Right renal cortex interstitium (tissue), 3 donors: ENCODE measurements at places on chromosomes 1 and 21.

- DNase-seq = no peak
Observed at GRCh38 chr1:117615474-117615873, 9.6 kb downstream of the TENT5C start.

DNA sequence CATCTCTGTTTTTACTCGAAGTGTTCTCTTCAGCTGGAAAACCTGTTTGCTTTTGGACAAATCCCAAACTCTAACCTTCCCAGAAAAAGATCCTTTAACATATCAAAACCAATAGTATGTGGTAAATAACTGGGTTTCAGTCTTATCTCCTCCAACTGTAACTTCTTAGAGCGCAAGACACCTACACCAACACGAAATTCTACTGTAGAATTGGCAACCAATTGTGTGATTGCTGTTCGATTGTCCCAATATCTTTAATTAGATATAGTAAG lies 5.8 kb upstream of the MPZL1 start:
- no peak for DNase-seq

DNA sequence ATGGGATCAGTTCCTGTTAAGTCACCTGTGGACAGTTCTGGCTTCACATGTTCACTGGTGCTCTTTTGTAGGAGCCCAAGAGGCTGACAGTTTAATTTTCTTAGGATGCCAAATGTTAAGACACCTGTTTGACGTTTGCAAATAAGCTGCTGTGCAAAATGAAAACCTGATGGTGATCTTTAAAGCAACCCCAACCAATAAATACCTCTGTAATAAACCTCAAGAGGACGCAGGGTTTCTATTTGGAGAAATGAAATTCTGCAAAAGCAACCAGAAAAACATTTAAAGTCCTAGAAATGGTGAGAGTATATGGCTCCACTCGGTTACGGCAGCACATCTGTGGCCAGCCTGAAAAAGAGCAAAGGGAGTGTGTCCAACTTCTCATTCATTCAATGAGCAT lies 5.7 kb upstream of the RHEX start:
- no peak for DNase-seq

- no peak for DNase-seq
Observed at GRCh38 chr1:23524716-23525401, 6.2 kb downstream of the E2F2 start.

GRCh38 chr1:56266359-56266758 lies 313.0 kb downstream of the PLPP3 start:
- DNase-seq = no peak

- no peak for DNase-seq
Observed at GRCh38 chr1:22331618-22332423, 119.8 kb upstream of the ZBTB40 start.

DNA sequence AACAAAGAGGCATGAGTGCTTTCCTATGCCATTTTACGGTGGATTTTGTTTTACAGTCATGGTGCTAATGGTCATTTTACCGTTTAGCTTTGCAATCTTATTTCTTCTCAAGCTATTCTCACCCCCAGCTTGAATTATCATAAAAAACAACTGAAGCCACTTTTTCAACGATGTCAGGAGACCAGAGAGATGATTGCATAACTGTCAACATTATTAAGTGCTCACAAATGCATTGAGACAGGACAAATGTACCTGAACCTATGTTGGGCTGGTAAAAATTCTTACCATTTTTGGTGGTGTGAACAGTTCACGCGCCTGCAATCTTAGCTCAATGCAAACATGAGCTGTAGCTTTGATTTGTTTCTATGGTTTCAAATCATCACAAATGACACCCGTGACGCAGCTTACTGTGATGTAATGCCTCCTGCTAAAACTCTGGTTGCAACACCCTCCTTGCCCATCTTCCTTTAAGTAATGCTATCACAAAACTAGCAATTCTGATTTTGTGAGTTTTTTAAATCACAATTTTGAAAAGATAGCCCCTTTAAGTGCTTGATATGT lies 104.4 kb downstream of the UCHL5 start:
- DNase-seq = no peak

DNA sequence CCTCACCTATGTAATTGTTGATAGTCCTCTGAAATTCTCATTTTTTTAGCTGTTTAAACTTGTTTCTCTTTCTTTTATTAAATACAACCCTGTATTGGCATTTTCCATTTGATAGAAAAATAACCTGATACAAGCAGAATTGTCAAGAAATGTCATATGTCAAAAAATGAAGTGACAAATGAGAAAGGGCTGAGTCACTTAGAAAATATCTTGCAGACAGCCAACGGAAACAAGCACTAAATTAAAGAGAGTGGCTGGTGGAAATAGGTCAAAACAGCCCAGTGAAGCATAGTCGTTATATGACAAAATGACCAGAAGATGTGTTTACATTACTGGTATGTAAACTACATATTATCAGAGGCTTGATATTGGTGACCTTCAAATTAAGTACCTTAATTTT lies 484.4 kb downstream of the PLA2G4A start:
- no peak for DNase-seq

DNA sequence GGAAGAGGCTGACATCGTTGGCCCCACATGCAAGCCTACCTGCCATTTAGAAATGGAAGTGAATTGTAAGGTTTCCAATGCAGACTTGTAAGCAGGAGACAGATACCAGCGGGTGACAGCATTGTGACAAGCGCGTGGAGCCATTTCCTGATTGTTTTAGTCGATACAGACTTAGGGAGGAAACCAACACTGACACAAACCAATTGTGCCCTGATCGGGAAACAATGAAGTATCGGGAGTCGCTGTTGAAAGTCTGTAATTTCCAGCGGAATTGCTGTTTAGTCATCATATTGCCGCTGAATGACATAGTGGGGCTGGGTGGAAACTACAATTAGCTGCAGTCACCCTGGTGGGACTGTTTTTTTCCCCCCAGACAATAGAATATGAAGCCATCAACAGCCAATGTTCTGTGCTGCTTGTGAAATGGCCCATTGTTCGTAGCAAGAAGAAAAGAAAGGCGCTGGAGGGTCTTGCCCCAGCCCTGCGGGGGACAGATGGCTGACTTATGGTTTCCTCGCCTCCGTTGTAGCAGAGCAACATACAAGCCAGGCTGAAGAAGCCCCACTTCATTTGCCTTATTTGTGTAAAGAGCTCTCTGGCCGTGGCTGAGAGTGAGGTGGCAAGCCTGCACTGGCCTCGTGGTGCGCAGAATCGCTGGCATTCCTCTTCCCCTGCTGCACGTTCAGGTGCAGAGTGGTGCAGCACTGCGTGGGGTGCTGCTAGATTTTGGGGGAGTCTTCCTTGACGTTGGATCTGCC lies 462.7 kb downstream of the CAMTA1 start:
- DNase-seq = no peak

- DNase-seq = no peak
Observed at GRCh38 chr1:30627206-30627605, 96.2 kb downstream of the MATN1 start.

- no peak for DNase-seq
Observed at GRCh38 chr21:38989745-38990423, 184.2 kb downstream of the ETS2 start.

- DNase-seq = no peak
Observed at GRCh38 chr1:157069601-157070000, 24.1 kb upstream of the ARHGEF11 start.

- DNase-seq = no peak
Observed at GRCh38 chr1:45364294-45364693, 24.1 kb upstream of the MUTYH start.

DNA sequence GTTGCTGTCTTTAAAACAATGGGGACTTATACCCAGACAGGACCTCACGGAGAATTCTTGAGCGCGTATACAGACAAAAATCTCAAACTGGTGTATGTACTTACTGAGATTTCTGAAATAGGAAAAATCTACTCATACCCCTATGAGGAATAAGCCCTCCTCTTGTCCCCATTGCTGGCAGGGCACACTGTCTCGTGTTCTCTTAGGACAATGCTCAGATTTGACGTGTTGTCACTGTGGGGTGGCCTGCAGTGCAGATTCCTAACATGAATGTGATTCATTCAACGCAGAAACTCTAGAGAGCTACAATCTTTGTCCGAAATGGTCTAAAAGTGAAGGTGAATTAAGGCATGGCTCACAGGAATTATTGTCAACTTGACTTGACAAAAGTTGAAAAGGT lies 31.1 kb upstream of the PDE9A start:
- DNase-seq = no peak

DNA sequence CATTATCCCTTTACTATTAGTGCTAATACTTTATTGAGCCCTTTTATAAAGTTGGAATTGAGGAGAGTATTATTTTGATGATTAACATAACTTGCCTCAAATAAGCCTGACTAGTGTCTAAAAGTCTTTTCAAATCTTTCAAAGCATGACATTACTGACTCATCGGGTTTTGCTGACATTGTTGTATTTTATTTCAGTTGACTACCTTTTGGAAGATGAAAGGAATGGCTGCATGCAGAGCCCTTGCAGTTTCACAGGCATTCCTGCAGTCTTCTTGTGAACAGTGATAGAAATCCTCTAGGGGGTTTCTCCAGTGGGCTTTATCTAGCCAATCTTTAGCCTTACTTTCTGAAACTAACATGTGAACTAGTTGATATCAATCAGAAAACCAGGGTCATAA lies 43.0 kb upstream of the TMEM61 start:
- no peak for DNase-seq

GRCh38 chr1:195806060-195806459 lies 802.2 kb downstream of the KCNT2 start:
- no peak for DNase-seq

DNA sequence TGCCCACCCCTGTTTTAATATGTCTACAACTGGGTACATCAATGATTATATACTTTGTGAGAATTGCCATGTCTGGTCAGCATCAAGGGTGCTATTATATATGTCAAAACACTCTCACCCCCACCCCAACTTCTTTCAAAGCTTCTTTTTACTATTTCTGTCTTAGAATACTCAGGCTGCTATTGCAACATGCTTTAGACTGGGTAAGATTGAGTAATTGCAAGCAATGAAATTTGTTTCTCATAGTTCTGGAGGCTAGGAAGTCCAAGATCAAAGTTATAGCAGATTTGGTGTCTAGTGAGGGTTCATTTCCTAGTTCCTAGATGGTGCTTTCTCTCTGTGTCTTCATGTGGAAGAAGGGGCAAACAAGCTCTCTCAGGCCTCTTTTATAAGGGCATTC lies 100.5 kb upstream of the KCNK1 start:
- no peak for DNase-seq

GRCh38 chr1:172148707-172149106 lies 271.8 kb upstream of the C1orf105 start:
- no peak for DNase-seq

DNA sequence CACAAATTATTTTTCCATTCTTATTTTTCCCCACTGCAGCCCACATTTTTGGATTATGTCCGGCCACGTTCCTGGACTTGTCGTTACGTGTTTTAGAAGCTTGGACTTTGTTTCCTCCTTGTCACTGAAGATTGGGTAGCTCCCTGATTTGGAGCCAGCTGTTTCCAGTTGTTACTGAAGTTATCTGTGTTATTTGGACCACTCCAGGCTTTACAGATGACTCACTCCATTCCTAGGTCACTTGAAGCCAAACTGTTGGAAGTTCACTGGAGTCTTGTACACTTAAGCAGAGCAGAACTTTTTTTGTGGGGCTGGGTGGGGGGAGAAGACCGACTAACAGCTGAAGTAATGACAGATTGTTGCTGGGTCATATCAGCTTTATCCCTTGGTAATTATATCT lies 12.2 kb upstream of the AXDND1 start:
- DNase-seq = no peak

GRCh38 chr1:248841702-248842395 lies 3.8 kb downstream of the ZNF672 start:
- no peak for DNase-seq

DNA sequence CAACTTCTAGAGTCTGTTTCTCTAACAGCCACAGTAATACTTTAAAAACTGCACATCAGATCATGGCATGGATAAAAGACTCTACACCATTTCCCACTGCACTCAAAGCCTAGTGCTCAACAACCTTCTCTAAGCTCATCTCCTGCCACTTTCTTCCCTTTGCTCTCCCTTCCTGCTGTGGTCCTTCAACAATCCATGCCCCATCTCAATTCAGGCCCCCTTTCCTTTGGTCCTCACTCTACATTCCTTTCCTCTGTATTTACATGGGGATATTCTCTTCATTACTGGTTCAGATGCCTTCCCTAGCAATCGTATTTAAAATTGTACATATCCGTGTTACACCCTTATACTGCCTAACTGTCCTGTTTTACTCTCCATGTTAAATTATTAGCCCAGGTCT lies 19.0 kb downstream of the SOD1 start:
- DNase-seq = no peak

DNA sequence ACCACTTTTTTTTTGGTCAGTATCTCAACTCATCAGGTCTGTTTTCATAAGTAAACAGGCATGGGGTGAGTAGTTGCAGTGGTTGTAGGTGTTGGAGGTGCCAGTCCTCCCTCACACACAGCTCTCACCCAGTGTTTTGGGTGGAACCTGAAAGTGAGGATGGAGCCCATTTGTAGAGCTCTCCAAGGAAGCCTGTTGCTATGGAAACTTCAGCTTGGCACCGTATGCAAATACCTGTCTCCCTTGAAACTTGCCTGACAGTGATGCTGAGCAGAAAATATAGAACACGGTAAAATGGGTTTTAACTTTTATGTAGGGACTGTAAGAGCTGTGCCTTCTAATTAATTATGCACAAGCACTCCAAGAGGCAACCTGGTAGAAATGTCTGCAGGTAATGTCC lies 214.1 kb downstream of the AJAP1 start:
- no peak for DNase-seq

DNA sequence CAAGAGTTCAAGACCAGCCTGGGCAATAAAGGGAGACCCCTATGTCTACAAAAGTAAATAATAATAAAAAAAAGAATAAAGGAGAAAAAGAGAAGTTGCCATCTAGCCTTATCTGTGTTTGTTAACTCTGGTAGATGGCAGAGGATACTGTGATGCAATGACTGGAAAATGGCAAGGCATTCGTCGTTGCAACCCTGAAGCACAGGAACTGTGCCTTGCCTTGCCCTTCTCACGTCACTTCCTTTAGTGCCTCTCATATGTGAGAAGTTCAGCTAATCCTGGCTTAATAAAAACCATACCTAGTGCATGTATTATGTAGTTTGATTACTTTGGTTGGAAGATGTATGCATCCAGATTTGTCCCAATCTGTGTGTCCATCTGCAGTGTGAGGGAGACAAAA lies 25.8 kb upstream of the PIGC start:
- no peak for DNase-seq

GRCh38 chr1:240401731-240402130 lies 210.2 kb downstream of the GREM2 start:
- DNase-seq = no peak

DNA sequence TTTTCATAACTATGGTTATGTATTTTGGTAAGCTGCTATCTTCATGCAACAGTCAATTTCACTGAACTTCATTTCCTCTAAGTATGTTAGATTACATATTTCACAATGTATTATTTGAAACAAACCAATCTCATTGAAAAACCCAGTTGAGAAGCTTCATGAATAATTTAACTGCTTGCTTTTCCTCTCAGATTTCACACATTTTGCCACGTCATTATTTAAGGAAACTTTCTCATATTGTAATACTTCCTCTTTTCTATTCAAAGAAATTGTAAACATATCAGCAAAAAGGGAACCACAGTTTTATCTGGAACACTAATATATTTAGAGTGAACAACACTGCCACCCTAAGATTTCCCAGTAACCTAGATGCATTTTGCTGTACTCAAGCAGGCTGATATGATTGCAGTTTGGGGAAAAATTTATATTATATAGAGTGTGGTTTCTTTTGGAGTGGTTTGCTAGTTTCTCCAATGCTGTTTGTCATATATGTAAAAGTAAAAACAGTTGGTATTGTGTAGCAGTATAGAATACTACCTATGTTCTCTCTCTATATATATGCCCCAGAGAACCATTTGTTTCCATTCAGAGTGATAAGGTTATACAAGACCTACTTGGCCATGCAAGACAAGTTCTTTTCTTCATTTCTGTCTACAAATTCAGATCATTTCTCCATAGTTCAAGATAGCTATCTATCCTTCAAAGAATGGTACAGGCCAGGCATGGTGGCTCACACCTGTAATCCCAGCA lies 28.4 kb upstream of the AHCTF1 start:
- DNase-seq = no peak
